ENCODE measurements at places on chromosomes 6 and 20. TPM values are rescaled to one million over a fixed set of nuclear protein-coding genes. Genes with fewer than 3 reads are reported as not detected.

DNA sequence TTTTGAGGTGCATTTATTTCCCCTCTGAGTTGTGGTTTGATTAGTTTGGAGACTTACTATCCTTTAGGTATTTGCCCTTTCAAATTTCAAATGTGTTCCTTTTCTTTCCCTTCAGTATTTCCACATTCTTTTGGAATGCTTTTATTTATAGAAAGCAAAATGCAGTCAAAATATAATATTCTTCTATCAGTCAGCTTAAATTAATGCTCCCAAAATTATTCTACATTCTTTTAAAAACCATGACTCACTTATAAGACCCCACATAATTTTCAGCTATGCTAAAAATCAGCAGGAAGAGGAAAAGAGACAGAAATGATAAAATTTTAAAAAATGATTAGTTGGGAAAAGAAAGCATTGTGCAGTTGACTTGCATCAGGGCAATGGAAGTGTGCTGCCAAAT, 180.0 kb upstream of the SMLR1 start:
- H3K27ac ChIP-seq: no peak overlapping the region
- DNase-seq: no peak
- H3K27me3 ChIP-seq: no peaks in the 10 kb centered on the region
- no peak overlapping the region for H3K4me3 ChIP-seq
- H3K4me1 ChIP-seq: no peaks in the 10 kb centered on the region
- peaks cover 22% of the 10 kb centered on the region for H3K36me3 ChIP-seq

Gene BMP7
- not detected for total RNA-seq

DNA sequence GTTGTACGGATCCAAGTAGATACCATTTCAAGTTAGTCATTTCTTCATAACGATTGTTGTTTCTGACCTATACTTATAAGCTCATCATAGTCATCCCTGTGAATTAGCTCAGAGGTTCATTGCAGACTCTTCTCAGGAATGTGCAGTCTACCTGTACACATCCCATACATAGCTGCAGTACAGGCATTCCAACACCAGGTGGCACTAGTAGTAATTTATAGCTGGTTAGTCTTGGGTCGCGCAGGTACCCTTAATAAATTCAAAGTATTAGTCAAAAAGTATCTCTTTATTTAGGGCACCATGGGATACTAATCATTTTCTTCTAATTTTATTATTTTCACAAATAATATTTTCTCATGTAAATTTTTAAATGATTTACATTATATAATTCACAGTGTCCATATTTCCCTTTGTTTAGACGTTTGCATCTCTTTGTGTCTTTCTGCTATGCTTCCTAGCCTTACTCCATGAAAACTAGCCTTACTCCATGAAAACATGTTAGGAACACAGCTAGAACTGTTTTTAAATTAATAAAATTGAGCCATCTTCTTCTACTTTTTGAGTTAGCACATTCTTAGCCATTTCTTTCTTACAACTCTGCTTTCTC, 128.6 kb upstream of the FAM83B start:
- H3K27ac ChIP-seq: no peak overlapping the region
- no peaks in the 10 kb centered on the region for H3K4me1 ChIP-seq
- no peak overlapping the region for H3K4me3 ChIP-seq
- H3K36me3 ChIP-seq: no peaks in the 10 kb centered on the region
- DNase-seq: peak; percentile 18

DNA sequence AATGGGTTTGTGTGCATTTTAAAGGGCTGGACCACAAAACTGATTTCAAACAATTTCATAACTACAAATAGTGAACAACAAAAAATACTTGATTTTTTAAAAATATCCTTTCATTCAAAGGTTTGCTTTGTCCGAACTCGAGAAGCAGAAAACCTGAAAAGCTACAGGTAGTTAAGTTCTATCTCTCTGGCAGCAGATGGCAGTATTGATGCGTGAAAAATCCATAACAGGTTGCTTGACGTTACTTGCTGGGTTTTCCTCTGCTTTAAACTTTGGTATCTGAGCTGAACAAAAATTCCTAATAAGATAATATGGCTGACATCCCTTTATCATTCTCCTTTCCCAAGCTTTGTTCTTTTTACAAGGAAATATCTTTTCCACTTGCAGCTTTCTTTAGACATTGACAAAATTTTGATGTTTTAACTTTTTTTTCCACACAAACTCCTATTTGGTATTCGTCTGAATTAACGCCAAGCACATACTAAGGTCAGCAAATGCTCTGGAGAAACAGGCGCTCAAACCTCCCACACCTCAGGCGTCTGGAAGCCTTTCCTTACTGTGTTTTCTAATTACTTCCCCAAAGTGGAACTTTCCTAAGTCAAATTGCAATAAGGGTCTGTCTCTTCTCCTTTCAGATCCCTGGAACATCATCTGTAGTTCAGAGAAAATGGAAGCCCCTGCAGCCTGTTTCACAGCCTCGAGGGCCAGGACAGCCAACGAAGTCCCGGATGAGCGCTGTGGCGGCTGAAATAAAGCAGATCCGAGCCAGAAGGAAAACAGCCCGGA, 50.3 kb upstream of the GFRAL start:
- no peaks in the 10 kb centered on the region for H3K36me3 ChIP-seq
- H3K27me3 ChIP-seq: no peaks in the 10 kb centered on the region
- H3K4me3 ChIP-seq: no peak overlapping the region
- no peak overlapping the region for H3K27ac ChIP-seq

Gene ARFRP1
- total RNA-seq: 59.1 TPM

Data from activated T-helper 2 cell treated with anti-CD3 and anti-CD28 coated beads, Interferon-gamma antibody, Interleukin-2, Interleukin-4, amounts not matched to agents 10 μg/mL and 5 μg/mL and 100 μg/mL, durations not matched to agents 14 hours and 24 hours and 36 hours (primary cell).